Cortex of kidney (tissue), 1 donor: ENCODE measurements at places on chromosomes 13 and 19.

- no peak for DNase-seq
Observed at GRCh38 chr13:94444826-94445225, 34.7 kb downstream of the DCT start.

GRCh38 chr13:100040196-100040595 is 48.7 kb upstream of the PCCA start:
- no peak for DNase-seq

DNA sequence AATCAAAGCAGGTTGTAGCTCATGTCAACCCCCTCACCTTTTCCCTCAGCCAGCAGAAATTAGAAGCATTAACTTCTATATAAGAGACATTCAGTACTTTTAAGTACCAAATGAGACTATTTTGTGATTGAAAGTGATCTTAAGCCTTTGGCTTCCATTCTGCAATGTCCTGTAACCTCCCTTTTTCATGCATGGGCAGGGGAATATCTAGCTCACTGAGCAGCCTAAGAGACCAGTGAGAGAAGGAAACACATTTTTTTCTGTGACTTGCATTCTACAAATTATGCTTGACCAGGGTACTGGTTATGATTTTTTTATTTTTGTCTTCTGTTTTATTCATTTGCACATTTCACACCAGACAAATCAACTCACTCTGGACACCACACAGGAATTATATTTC is 369.6 kb downstream of the KCTD12 start:
- DNase-seq, result no peak

DNA sequence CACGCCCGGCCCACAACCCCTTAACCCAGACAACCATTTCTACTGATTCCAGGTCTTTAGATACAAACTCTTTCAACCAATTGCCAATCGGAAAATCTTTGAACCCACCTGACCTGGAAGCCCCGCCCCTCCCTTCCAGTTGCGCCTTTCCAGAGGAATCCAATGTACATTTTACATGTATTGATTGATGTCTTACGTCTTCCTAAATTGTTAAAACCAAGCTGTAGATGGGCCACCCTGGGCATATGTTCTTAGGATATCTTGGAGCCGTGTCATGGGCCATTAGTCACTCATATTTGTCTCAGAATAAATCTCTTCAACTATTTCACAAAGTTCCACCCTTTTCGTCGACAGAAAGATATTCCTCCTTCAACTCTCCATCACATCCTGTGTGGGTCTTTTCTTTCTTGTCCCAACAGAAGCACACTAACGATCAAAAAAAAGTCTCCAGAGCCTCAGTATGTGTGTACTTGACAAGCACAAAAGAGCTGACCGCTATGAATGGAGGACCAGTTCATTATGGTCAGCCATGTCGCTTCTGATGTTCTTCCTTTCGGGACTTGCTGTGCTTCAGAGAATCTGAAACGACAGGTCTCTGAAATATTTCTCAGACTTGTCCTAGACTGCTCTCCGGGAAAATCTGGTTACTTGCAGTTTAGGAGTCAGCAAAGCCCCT is 601 bp upstream of the ZNF749 start:
- no peak for DNase-seq

GRCh38 chr19:8194528-8195267 is 14.5 kb upstream of the CERS4 start:
- DNase-seq, result no peak

DNA sequence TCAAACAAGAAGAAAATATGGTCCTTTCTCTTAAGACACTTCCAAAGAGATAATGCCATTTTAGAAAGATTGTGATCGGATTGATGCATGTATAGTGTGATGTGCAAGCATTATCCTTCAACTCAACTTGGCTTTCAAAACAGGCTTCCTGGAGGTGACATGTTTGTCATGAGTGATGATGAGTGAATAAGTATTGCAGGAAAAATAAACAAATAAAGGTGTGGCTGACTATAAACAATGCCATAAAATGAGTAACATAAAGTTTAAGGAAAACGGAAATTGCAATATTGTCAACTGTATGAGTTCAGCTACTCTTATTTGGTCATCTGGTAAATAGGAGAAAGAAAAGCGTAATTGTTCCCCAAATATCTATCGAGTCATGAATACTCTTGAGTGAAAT is 1283.7 kb downstream of the PCDH9 start:
- DNase-seq, result no peak

DNA sequence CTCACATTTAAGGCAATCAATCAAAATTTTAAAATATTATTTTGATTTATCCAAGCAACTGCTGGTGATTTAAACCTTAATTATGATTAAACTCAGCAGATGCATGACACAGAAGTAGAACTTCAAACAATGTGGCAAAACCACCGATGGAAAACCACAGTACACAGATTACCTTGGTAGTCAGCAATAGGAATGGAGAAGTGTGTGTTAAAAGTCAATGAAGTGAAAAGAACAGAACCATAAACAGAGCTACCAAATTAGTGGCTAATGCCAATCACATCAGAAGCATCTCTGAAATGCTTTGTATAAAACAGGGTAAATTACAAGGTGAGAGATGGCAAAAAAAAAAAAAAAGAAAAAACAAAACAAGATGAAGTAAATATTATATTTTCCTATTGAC is 31.2 kb downstream of the KATNAL1 start:
- no peak for DNase-seq
